Lung microvascular endothelial cell (primary cell): ENCODE measurements at places on chromosomes 16 and 17.

- no peak for DNase-seq
Observed at GRCh38 chr16:79067600-79067999, 532.9 kb downstream of the MAF start.

- DNase-seq, result no peak
Observed at GRCh38 chr17:32570081-32570396, 83.2 kb downstream of the CDK5R1 start.

- DNase-seq, result peak; percentile 42
Observed at GRCh38 chr17:8189041-8189710, 804 bp downstream of the BORCS6 start.

DNA sequence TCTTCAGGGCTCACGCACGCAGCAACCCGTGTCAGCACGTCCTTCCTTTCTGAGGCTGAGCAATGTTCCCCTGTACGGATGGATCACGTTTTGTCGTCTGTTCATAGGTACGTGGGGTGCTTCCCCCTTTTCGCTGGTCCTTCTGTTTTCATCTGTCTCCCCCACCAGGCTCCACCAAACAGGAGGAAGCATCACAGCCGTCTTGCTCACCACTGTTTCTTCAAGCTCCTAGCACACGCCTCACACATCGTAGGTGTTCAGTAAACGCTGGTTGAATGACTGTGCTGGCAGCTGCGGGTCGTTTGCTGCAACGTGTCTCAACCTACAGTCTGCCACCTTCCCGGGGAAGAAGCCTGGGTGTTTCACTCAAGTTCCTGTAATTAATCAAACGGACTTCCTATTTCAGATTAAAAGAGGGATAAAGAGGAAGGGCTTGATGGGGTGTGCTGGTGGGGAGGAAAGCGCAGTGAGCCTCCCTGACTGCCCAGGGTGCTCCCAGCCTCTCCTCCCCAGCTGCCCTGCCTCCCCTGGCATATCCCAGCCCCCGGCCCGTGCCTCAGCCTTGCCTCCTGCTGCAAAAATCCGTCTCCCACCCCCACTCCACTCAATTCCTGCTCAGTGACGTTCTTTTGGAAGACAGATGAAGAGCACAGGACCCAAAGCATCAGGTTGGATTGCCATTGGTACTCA lies 76.7 kb upstream of the DOC2B start:
- no peak for DNase-seq

GRCh38 chr16:85858984-85859817 lies 39.8 kb upstream of the IRF8 start:
- no peak for DNase-seq

DNA sequence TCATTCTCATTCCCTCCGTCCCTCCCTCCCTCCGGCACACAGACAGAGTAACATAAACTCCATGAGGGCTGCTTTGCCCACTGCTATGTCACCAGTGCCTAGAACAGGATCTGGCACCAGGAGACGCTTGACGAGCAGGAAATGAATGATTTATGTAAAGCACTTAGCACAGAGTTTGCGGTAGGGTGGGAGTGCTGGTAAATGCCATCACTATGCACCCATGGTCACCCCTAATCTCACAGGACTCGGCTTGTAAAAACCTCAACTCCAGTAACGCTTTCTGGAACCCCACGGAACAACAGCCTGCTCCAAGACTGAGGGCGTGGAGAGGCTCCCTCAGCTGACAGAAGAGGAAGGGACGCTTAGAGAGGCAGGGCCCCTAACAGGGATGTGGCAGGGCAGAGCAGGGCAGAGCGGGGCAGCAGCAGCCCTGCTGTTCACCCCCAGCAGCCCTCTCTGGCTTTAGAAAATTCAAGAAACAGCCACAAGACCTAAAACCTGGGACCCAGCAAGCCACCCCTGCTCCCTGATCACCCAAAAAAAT lies 156.9 kb downstream of the C16orf78 start:
- DNase-seq, result no peak

GRCh38 chr16:21708533-21709115 lies 44.9 kb downstream of the OTOA start:
- DNase-seq, result peak; percentile 80
